ENCODE measurements at places on chromosomes 6 and 20.

- no peak for DNase-seq
These were observed 21.0 kb upstream of the IRF4 start for GRCh38 chr6:370555-370954.

GRCh38 chr6:25640446-25640845 is 11.6 kb upstream of the SCGN start:
- no peak for DNase-seq

DNA sequence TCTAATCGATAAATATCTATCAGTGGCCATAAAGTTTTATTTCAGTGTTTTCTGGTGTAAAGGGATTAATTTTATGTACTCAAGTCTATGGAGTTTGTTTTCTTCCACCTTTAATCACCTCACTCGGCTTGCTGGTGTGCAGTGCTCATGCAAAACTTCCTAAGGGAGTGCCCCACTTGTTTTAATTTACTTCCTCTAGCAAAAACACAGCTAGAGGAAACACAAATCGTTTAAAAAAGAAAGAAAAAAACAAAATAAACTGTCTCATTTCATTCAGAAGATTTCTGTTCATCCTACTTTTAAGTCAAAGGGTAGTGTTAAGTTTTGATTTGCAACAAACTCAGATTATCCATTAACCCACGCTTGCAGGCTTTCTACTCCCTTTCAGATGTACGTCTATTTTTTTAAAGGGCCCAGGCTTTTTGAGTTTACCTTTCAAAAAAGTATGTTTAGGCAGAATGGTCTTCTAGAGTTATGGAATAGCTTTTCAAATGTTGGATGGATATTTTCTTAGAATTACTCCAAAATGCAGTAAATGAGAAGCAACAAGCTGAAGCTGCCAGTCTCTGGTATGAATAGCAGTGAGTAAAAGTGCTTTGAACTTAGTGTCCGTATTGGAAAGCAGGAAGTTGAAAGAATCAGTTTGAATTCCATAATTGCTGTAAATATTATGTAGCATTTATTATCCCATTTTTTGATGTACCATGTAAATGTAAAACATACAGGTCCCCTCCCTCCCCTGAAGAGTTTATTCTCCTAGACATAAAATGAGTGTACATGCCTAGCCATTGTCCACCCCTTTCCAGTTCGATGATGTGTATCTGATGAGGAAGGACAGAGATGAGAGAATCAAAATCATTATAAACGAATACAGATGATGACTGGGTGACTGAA is 113.3 kb downstream of the SLC16A10 start:
- no peak for DNase-seq

- no peak for DNase-seq
These were observed 4.7 kb downstream of the ZBTB24 start for GRCh38 chr6:109478222-109478805.

DNA sequence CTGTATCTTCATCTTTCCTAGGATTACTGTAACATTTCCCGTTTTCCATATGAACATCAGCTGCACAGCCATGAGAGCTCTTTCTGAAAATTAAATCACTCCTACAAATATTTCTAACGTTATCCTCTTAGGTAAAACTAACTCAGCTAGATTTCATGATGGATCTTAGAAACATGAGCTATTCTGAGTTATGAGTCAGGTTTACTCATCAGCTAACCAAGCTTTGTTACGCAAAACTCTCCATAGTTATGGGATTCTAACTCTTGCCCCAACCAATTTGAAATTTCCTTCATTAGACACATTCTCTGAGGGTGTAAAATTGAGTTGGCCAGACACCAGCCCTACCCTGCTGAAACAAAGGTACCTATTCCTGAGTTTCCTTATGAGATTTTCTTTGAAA is 14.0 kb downstream of the DEFB110 start:
- no peak for DNase-seq

- peak; percentile 15 for DNase-seq
These were observed 779 bp downstream of the HEBP2 start for GRCh38 chr6:138404666-138405337.

DNA sequence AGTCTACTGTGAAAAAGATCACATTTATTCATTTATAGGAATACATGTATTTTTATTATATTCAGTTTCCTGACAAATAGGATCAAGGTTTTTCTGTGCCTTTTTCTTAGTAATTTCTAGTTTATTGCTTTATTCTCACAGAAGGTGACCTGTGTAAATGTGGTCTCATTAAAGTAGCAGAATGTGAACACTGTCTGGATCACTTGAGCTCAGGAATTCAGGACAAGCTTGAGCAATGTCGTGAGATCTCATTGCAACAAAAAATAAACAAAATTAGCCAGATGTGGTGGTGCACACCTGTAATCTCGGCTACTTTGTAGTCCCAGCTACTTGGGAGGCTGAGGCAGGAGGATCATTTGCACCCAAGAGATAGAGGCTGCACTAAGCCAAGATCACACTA is 516.7 kb downstream of the CDKAL1 start:
- no peak for DNase-seq

Data from effector CD4-positive, alpha-beta T cell (primary cell).